ENCODE measurements at places on chromosomes 1 and 21. TPM values are rescaled to one million over a fixed set of nuclear protein-coding genes. Genes with fewer than 3 reads are reported as not detected.

DNA sequence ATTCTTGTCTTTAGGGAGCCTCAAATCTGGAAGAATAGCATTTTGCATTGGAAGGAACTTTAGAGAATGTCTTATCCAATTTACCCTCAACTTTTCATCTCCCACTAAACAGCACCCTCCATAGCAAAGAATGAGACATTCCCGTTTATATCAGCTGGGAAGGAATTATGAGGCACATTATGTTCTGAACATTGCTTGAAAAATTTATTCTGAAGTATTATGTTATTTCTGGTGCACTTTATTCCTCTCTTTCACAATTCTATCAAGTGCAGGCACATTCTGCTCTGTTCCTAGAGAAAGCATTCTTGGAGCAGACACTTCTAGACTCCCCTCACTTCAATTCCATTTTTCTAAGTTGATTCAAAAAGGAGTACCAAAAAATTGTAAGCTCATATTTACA is 147.9 kb downstream of the EDEM3 start:
- peaks cover 2% of the 10 kb centered on the region for H3K27me3 ChIP-seq
- DNase-seq: no peak
- no peaks in the 10 kb centered on the region for H3K36me3 ChIP-seq
- H3K4me1 ChIP-seq: peaks cover 14% of the 10 kb centered on the region

DNA sequence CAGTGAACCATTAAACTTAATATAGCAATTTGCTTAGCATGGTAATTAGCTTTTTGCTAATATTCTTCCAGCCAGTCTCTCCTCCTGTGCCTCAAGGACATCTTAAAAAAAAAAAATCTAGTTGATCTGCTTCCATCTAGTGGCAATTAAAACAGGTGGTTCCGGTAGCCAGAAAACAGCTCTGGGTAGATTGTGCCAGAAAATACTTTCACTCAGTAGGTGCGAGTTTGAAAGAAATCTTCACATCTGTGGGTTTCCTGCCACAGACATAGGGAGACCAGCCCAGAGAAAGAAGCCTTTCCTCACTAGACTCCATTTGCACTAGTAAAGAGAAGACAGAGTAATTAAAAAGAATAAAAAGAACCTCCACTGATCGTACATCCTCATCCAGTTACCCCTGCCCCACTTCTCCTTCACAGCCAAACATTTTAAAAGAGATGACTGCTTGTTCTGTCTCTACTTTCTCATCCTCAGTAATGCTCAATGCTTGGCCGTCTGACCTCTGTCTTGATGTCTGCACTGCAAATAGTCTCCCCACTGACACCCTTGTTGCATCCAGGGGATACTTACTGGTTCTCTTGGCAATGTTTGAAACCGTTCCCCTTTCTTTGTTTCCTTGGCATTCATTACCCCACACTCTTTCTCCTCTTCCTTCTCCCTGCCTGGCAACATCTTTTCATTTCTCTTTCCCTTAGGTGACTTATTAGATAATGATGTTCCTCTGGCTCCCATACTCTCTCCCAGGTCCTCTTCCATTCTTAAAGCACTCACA is 16.9 kb downstream of the SELL start:
- H3K4me3 ChIP-seq: no peak overlapping the region
- DNase-seq: no peak
- no peak overlapping the region for H3K27ac ChIP-seq
- no peaks in the 10 kb centered on the region for H3K4me1 ChIP-seq
- no peaks in the 10 kb centered on the region for H3K36me3 ChIP-seq
- H3K27me3 ChIP-seq: peaks cover 4% of the 10 kb centered on the region

GRCh38 chr1:153339802-153340201 is 8.8 kb downstream of the PGLYRP4 start:
- DNase-seq: no peak
- no peaks in the 10 kb centered on the region for H3K4me1 ChIP-seq
- peaks cover 11% of the 10 kb centered on the region for H3K27me3 ChIP-seq
- no peak overlapping the region for H3K4me3 ChIP-seq

- DNase-seq: no peak
- no peaks in the 10 kb centered on the region for H3K36me3 ChIP-seq
- H3K27ac ChIP-seq: no peak overlapping the region
- peaks cover 22% of the 10 kb centered on the region for H3K27me3 ChIP-seq
- peaks cover 27% of the 10 kb centered on the region for H3K4me1 ChIP-seq
Observed at GRCh38 chr1:40313329-40313957, 3.6 kb downstream of the COL9A2 start.

DNA sequence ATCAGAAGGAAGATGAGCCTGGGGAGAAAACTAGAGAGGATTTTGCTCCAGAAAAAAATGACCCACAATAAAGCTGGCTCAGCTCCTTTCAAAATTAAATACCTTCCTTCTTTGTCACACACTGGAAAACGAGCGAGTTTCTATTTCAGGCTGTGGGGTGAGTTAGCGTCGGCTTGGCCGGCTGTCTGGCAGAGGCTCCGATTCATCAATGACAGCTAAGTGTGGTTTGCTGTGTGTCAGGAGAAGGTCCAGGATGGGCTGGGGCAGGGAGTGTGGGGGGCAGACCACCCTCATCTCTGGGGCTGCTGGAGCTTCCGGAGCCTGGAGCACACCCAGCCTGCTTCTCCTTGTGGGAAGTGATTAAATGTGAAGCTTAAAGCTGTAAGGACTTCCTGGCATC is 120.2 kb downstream of the ETS2 start:
- H3K36me3 ChIP-seq: peaks cover 41% of the 10 kb centered on the region
- H3K27me3 ChIP-seq: no peaks in the 10 kb centered on the region
- H3K4me1 ChIP-seq: peaks cover 73% of the 10 kb centered on the region
- peak overlapping the region; percentile 92 for H3K27ac ChIP-seq
- peak; percentile 90 for DNase-seq

DNA sequence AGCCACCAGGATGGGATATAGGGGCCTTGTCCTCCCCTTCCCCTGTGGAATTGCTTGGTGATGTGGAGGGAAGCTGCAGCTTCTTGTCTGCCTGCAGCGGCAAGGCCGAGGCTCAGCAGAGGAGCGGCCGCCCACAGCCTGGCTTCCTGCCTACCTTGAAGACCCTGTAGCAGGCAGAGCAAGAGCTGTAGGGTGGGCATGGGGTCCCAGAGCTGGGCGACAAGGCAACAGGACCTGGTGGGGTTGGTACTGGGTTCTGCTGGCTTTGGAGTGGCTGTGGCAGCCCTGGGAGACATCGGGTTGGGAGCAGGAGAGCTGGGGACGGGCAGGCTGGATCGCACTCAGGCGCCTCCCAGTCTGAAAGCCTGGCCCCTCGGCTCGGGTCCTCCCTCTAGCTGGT is 5.7 kb upstream of the GPR153 start:
- no peak for DNase-seq
- no peaks in the 10 kb centered on the region for H3K36me3 ChIP-seq
- no peak overlapping the region for H3K27ac ChIP-seq
- no peak overlapping the region for H3K4me3 ChIP-seq

DNA sequence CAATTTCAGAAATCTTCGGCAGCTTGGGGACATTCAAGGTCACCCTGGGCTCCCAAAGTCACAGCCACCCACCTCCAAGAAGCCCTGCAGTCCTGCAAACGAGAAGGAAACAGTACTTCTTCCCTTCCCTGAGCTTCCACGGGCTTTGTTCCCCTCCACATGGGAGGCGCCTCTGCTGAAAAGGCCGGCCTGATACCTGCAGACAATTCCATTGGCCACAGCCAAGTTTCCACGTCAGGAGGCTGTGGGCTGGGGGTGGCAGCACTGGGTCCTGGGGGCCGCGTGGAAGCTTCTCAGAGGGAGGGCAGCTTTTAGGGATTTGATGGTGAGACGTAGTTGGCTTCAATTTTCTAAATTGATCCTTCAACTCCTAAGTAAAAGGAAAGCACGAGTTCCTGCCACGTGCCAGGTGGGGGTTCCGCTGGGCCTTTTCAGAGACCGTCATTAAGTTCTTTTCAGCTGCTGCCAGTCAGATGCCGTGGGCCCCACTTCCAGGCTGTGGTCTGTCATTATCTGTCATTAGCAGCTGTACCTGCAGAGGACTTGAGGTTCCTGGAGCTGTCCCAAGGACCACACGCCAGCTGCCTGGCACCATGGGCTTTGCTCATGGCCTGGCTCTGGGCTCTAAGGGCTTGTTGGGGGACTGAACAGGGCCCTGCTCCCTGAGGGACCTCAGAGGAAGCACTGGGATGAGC is 98.7 kb downstream of the CRYAA start:
- no peaks in the 10 kb centered on the region for H3K36me3 ChIP-seq
- H3K4me3 ChIP-seq: no peak overlapping the region
- no peak overlapping the region for H3K27ac ChIP-seq
- DNase-seq: no peak
- H3K27me3 ChIP-seq: peaks cover 34% of the 10 kb centered on the region

DNA sequence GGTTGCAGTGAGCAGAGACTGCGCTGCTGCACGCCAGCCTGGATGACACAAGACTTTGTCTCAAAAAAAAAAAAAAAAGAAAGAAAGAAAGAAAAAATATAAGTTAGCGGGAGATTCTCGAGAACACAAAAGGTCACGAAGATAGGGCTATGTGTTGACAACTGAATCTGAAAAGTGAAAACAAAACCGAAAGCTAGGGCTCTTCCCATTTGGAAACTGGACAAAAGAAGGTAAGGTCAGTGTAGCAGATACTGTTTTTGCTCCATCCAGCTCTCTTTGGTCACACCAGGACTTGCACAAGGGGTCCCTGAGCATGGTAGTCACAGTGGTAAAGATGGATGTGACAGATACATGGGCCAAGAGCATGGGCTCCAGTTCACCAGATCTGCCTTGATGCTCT is 60.4 kb upstream of the MAP10 start:
- no peak for DNase-seq
- no peaks in the 10 kb centered on the region for H3K27me3 ChIP-seq
- H3K36me3 ChIP-seq: peaks cover 8% of the 10 kb centered on the region
- no peak overlapping the region for H3K4me3 ChIP-seq

DNA sequence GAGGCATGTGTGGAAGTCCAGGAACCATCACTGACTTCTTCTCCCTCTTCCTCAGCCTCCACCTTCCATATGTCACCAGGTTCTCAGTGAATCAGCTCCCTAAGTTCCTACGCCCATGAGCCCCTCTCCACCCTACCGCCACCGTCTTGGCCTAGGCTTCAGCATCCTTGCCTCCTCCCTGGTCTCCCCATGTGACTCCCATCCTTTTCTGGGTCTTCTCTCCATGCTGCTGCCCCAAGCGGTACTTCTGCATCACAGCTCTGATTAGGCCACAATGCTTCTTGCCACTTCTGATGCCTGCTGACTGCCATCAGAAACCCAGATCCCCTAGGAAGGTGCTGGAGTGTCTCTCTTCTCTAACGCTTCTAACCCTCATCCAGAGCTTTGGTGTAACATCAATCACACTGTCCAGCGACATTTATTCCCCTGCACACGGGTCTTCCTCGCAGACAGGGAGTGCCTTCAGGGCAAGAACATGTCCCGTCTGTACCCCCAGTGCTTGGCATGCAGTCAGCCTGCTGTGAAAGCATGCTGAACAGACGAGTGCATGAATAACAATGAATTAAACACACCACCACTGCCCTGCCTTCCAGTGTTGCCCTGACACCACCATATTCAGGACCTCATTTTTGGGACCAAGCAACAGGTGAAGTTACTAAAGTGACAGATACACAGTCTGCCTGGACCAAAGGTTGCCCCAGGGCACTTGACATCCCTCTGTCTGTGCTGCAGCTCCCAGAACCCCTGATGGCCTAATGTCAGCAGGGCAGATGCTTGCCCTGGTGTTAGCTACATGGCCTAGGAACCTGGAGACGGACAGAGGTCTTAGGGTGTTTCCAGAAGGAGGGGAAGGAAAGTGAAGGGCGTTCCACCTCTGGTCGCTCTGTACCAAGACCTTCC is 158.7 kb upstream of the EDN2 start:
- H3K36me3 ChIP-seq: no peaks in the 10 kb centered on the region
- H3K4me1 ChIP-seq: peaks cover 20% of the 10 kb centered on the region

DNA sequence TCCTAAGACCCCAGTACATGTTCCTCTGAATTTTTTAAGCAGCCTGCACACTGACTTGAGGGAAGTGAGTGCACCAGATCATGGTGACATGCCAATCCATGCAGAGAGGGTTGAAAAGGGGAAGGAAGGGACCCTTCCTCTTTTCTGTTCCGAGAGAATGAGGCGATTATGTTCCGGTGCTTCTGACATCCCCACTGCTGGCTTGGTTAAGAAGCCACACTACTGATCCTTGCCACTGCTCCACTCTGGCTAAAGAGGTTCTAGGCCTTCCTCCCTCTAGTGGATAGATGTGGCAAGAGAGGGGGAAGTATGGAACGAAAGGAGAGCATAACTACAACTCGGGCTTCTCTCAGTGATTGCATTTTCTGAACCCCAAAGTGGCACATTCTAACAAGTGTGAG is 1.8 kb upstream of the CYB5R1 start:
- H3K4me3 ChIP-seq: no peak overlapping the region
- H3K4me1 ChIP-seq: peaks cover 39% of the 10 kb centered on the region
- H3K36me3 ChIP-seq: 0 out of 2 replicates have a peak, but pooled peaks cover 5% of the 10 kb centered on the region
- no peak overlapping the region for H3K27ac ChIP-seq
- peak; percentile 73 for DNase-seq
- H3K27me3 ChIP-seq: peaks cover 18% of the 10 kb centered on the region

DNA sequence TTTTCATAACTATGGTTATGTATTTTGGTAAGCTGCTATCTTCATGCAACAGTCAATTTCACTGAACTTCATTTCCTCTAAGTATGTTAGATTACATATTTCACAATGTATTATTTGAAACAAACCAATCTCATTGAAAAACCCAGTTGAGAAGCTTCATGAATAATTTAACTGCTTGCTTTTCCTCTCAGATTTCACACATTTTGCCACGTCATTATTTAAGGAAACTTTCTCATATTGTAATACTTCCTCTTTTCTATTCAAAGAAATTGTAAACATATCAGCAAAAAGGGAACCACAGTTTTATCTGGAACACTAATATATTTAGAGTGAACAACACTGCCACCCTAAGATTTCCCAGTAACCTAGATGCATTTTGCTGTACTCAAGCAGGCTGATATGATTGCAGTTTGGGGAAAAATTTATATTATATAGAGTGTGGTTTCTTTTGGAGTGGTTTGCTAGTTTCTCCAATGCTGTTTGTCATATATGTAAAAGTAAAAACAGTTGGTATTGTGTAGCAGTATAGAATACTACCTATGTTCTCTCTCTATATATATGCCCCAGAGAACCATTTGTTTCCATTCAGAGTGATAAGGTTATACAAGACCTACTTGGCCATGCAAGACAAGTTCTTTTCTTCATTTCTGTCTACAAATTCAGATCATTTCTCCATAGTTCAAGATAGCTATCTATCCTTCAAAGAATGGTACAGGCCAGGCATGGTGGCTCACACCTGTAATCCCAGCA is 28.4 kb upstream of the AHCTF1 start:
- H3K4me1 ChIP-seq: no peaks in the 10 kb centered on the region
- peaks cover 4% of the 10 kb centered on the region for H3K27me3 ChIP-seq
- no peak for DNase-seq
- no peak overlapping the region for H3K27ac ChIP-seq
- H3K4me3 ChIP-seq: no peak overlapping the region
- peaks cover 18% of the 10 kb centered on the region for H3K36me3 ChIP-seq

GLIS1 gene
- total RNA-seq: 1.9 TPM

NHLH2 gene
- not detected for total RNA-seq

DMRTA2 gene
- not detected for total RNA-seq

DYNLT5 gene
- 2.2 TPM for total RNA-seq

GPN2 gene
- total RNA-seq: 38.5 TPM

SH3BGR gene
- total RNA-seq: 2.6 TPM

IFI44L gene
- total RNA-seq: 0.32 TPM

All from HFFc6 (cell line).